Uterine smooth muscle cell (primary cell): ENCODE measurements at places on chromosomes 11 and 22. TPM values are rescaled to one million over a fixed set of nuclear protein-coding genes. Genes with fewer than 3 reads are reported as not detected.

RIC3 gene
- under 0.01 and 0.11 TPM in 2 replicates for total RNA-seq

SLC25A45 gene
- 0.75 and 1.3 TPM in 2 replicates for total RNA-seq

TMEM121B gene
- total RNA-seq, result under 0.01 and 0.11 TPM in 2 replicates

C11orf97 gene
- not detected in 2 replicates for total RNA-seq

CELSR1 gene
- 1.9 and 5.4 TPM in 2 replicates for total RNA-seq
